Stimulated activated CD4-positive, alpha-beta T cell treated with anti-CD3 and anti-CD28 coated beads, Interleukin-12 subunit alpha, Interleukin-12 subunit beta, amount 100 ng/mL, for 24 hours (primary cell): ENCODE measurements at places on chromosomes 5 and 9.

DNA sequence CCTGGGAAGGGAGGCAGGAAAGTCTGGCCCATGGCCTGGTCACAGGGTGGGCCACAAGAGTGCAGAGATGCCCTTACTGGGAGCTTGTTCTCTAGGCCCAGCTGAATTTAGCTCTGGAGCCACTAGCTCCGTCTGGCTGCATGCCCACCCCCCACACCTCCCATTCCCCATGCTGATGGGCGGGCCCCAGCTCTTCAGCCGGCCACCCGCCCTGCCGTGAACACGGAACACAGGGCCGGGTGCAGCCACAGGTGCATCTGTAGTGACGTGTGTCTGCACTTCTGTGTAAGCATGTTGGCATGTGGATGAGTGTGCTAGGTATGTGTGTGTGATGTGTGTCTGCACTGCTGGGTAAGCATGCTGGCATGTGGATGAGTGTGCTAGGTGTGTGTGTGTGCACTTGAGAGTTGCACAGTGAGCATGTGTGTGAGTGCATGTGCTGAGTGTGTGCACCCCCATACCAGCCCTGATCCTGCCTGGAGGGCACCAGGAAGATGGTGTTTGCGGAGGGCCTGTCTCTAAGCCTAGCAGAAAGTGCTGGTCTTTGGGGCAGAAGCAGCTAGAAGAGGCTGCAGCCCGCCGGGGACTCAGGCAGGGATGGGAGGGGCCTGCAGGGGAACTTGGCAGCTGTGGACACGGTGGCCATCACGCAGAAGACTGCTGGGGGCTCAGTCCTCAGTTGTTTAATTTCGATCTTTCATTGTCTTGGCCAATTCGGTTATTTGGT lies 136.4 kb downstream of the CACNA1B start:
- no peak for DNase-seq

DNA sequence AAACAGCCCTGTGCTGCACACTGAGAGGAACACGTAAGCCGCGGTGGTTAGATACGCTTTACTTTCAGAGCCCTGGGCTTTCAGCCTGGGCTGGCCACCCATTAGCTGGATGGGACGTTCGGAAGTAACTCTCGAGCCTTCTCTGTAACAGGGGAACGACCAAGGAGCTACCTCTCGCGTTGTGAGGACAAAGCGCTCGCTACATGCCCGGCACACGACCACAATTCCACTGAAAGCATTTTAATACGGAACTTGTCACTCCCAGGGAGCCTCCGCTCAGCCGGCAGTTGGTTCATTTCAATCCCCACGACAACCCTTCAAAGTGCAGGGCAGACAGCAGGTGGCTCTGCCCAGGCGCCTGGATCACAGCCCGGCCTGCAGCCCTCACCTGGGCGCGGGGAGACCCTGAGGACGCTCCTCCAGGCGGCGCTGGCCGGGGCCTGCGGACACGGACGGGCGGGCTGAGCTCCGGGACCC lies 368 bp downstream of the SURF1 start:
- DNase-seq: no peak

DNA sequence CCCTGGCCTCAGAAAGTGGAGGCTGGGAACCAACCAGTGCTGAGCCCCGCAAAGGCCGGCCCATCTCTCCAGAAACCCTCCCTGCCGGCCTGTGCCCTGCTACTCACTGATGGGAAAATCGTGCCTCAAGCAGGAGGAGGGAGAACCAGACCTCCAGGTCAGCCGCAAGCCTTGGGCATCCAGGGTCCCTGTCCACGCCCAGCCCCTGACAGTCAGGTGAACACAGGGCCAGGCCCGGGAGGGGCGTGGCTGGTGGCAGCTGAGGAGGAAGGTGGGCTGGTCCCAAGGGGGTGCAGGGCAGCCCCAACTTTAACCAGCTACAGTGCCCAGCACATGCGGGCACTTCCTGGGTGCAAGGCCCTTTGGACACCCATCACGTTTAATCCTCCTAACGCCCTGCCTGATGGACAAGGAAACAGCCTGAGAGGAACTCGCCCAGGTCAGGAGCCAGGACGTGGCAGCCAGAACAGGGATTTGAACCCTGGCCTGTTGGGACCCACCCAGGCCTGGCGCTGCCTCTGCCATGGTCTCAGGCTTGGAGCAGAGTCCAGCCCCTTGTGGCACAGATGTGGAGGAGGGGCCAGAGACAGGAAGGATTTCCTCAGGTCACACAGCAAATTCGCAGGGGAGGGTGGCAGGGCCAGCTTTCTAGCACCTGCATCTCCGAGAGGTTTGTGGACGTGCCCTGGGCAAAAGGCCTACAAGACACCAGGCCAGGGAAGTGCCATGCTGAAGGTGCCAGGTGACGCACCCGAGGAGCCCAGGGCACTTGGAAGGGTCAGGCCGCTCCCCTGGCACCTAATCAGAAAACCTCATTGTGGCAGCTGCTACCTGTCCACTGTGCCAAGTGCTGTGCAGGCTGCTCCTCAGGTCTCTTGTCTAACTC lies 4.5 kb downstream of the RALGDS start:
- DNase-seq: no peak

DNA sequence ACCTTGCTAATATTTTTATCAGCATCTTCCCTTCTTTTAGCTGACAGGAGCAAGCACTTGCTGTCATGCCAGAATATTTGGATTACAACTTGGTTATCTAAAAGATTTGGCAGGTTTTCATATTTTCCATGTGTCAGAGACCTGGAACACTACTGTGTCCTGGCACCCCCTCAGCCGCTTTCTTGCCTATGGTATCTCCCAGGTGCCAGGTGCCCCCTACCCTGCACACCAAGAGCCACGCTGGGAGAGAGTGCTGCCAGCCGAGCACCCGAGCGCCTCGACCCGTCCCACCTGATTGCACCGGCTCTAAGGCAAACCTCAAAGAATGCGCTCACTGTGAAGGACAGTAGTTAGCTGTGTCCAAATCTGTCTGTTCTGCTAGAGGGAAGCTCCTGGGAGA lies 84.8 kb downstream of the GTF3C4 start:
- no peak for DNase-seq

- no peak for DNase-seq
Observed at GRCh38 chr9:77679661-77680368, 31.7 kb upstream of the GNA14 start.

DNA sequence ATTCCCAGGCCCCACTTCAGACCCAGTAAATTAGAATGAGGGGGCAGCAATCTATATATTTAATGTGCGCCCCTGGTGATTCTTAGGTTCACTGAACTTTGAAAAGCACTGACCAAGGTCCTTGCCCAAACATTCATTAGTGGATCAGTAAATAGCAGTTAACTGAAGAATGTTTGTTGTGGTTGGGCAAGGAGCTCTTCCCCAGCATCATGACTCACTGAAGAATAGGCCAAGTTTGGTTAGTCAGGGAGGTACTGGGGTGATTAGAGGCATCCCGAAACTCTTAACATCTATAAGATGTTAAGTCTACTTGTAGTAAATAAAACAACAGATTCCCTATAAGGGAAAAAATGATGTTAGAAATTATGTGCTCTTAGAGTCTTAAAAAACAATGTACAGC lies 833 bp upstream of the MROH2B start:
- DNase-seq: no peak

- no peak for DNase-seq
Observed at GRCh38 chr5:124252191-124252638, 494.2 kb downstream of the ZNF608 start.

DNA sequence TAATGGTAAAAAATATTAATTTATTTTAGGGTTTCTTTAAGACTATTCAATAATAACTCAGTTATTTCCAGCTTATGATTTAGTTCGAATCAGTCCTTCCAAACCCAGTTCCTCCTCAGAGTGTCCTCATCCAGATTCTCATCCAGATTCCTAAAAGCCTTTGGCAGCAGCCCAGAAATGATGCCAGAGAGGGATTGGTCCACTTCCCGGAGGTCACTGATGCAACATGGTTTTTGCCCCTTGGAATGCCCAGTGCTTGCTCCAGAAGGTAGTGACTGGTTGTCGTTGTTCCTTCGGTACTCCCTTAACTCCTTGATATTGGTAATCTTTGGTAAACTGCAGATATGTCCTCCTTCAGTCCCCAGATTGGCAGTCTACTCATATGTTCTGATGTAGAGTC lies 493.1 kb upstream of the DMAC1 start:
- DNase-seq: no peak
